Mesangial cell (primary cell): ENCODE measurements at places on chromosomes 7 and 10. TPM values are rescaled to one million over a fixed set of nuclear protein-coding genes. Genes with fewer than 3 reads are reported as not detected.

STAMBPL1 gene
- total RNA-seq: 12.4 and 18.9 TPM in 2 replicates

FAM53B gene
- total RNA-seq: 14.0 and 14.5 TPM in 2 replicates

VSTM4 gene
- 1.1 and 1.6 TPM in 2 replicates for total RNA-seq

FXYD4 gene
- not detected in 2 replicates for total RNA-seq

ACSL5 gene
- total RNA-seq: 0.13 and 0.16 TPM in 2 replicates
